ENCODE measurements at places on chromosomes 7 and 10.

- DNase-seq: no peak
These were observed 110.6 kb downstream of the RNLS start for GRCh38 chr10:88472540-88472939.

GRCh38 chr10:69123306-69123746 lies 652 bp upstream of the VPS26A start:
- no peak for DNase-seq

- no peak for DNase-seq
These were observed 524.0 kb upstream of the PFKP start for GRCh38 chr10:2543142-2543886.

GRCh38 chr10:52453501-52453900 lies 139.4 kb downstream of the DKK1 start:
- no peak for DNase-seq

- DNase-seq: no peak
These were observed at the start of gene BMPR1A for GRCh38 chr10:86756511-86757112. BMPR1A (plus strand) TSS chr10:86756619; CDS start chr10:86876019, 119,400 bp downstream.

DNA sequence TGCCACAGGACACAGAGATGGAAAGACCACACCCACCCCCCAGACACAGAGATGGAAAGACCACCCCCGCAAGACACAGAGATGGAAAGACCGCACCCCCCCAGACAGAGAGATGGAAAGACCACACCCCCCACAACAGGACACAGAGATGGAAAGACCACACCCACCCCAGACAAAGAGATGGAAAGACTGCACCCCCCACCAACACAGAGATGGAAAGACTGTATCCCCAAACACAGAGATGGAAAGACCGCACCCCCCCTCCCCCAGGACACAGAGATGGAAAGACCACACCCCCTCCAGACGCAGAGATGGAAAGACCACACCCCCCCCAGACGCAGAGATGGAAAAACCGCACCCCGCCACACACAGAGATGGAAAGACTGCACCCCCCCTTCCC lies 8.0 kb downstream of the ZNF511 start:
- DNase-seq: no peak
